ENCODE measurements at places on chromosomes 2 and 18.

GRCh38 chr2:205741256-205741978, 59.1 kb downstream of the NRP2 start:
- no peak for DNase-seq

DNA sequence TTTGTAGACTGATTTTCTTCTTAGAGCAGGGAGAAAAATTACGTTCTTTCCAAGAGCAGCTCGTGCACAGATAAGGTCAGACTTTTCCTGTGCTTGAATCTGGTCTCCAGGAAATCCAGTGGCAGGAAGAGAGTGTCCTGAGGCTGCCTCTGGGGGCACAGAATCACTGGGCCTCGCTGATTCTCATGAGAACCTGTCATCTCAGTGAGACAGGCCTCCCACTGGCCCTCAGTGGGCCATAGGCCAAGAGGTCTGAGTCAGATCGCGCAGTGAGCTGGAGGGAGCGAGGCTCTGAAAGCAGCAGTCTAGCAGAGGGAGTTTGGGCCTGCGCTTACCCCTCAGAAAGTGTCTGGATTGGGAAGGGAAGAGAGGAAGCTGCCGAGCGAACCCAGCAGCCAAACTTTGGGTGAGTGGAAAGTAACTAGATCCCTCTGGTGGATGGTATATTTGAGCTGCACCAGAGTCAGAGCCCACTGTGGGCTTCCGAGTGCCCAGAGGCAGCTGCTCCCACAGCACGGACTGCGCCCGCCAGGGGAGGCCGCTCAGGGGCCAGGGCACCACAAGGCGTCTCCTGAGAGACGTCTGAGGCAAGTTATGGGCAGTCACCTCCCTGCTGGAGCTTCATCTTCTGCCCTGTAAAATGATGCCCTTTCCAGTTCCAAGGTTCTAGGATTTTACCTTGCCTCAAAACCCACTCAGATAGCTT, 8.2 kb downstream of the GDF7 start:
- no peak for DNase-seq

GRCh38 chr2:173666171-173666888, 298.8 kb downstream of the SP3 start:
- DNase-seq, result no peak

- no peak for DNase-seq
These were observed 207.0 kb upstream of the SALL3 start for GRCh38 chr18:78772360-78773302.

DNA sequence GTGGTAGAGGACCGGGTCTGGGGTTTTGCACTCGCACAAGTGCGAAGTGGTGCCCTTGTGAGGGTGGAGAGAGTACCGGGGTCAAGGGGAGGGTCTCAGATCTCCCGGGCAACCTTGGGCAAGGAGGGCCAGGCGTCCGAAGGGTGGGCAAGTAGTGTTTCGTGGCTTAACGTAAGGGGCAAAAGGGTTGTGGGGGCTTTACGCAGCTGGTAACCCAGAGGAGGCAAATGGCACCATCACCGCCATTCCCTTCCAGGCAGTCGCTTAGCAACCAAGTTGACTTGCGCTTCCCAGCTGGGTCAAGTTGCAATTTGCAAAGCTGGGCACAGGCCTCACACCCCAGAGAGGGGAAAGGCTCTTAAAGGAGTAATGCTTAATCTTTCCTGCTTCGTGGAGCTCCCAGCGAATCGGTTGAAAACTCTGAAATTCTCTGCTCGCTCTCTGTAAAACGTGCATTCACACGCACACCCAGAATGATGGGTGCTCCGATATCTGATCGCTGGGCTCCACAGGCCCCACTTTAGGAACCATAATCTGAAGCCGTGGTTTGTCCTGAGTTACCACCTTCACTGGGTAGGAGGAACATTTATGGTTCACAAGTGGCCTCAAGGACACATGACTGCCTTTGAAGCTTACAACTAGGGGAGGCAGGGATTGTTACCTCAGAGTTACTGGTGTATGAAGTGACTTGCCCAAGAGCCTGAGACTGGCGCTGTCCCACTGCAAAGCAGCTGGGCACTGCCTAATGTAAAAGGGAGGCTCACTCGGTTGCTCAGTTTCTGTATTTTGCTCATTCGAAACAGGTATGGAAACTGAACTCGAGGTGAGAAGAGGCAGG, 127.9 kb downstream of the UXS1 start:
- DNase-seq, result no peak

Data from hippocampal formation (tissue), 2 donors.